Activated effector memory CD4-positive, alpha-beta T cell treated with anti-CD3 and anti-CD28 coated beads, Interleukin-2, amount 50 U/mL, for 16 hours (primary cell): ENCODE measurements at places on chromosomes 7 and 10.

DNA sequence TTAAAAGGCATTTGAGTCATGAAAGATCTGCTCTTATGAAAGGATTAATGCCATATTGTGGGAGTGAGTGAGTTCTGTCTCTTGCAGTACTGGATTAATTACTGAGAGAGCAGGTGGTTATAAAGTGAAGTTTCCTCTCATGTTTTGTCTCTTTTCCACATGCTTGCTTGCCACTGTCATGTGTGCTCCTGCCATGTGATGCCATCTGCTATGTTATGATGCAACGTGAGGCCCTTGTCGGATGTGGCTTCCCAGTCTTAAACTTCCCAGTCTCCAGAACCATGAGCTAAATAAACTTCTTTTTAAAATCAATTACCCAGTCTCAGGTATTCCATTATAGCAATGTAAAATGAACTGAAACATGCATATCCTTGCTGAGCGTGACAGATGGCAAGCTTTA is 22.7 kb upstream of the TCTN3 start:
- DNase-seq, result no peak

GRCh38 chr10:112184052-112184371 is 447 bp upstream of the GPAM start:
- DNase-seq, result no peak

- no peak for DNase-seq
Measured at GRCh38 chr7:151120896-151121295, 34.6 kb downstream of the AGAP3 start.

DNA sequence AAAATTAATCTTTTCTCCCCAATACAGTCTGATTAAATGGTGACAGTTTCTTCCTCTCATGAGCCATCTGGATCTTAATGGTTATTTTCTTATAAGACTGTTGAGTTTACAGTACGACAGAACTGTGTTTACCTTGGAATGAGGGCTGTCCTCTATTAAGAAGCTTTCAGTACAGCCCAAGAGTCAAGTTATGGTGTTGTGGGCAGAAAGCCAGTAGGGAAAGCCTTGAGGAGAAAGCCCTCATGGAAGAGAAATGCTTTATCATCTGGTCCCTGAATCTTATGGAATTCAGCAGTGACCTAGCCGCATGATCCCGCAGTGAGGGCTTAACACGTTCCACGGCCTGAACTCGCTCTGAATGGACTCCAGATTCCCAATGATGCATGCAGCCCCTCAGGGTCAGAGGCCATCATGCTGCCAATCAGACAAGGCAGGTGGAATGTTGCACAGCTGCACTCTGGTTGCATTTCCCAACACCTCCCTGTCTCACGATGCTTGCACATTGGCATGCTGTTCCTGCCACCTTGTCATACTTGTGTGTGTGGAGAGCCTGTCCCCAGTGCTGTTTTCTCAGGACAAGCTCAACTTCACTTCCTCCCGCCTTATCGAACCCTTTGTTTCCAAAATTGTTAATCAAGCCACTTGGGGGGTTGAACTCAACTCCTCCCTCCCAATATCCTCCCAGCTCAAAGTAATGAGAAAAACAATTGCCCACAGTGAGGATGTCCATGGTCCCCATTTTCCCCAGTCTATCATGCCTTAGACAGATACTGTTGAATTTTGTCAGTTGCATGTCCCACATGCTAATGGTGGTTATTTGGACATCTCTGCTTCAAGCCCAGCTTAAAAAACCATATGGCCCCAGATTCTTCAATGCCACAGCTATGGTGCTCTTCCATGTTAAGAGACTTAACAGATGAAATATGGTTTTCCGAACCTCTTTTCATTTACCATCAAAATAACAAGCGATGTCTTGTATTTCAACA is 211.1 kb upstream of the TCF7L2 start:
- no peak for DNase-seq

GRCh38 chr10:104333728-104334373 is 4.4 kb downstream of the ITPRIP start:
- DNase-seq, result peak; percentile 60

GRCh38 chr10:5640501-5640900 is 25.9 kb downstream of the ASB13 start:
- no peak for DNase-seq

- no peak for DNase-seq
Measured at GRCh38 chr10:43040482-43041256, 36.2 kb upstream of the RET start.

GRCh38 chr10:126902157-126902556 is 3.1 kb upstream of the DOCK1 start:
- no peak for DNase-seq

DNA sequence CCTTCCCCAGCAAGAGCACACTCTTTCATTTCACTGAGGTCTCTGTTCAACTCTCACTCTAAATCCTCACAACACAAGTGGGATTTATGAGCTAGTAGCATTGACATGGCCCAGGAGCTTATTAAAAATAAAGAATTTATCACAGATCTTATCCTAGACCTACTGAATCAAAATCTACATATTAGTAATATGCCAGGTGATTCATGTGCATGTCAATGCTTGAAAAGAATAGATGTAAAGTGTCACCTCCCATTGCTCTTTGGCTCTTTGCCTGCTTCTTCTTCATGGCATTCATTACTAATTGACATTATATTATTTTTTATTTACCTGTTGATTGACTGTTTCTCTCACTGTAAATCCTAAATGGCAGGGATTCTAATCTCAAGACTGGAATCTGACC is 459.2 kb upstream of the LRRTM3 start:
- DNase-seq, result no peak

DNA sequence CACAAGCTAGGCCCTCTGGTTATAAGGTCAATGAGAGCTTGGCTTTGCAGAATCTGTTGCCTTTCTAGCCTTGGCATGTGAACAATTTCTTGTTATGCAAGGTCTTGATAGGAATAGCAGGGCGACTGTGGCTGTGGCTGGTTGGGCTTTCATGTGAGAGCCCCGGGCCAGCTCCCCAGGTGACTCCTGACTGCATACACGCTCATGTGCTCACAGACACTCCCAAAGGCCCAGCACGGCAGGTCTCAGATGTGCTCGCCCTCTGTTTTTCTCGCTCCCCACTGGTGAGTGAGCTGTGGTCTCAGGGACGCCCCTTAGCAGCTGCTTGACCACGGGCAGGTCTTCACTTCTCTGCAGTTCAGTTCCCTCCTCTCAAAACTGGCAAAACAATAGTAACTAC is 37.1 kb upstream of the ZNF32 start:
- DNase-seq, result no peak

DNA sequence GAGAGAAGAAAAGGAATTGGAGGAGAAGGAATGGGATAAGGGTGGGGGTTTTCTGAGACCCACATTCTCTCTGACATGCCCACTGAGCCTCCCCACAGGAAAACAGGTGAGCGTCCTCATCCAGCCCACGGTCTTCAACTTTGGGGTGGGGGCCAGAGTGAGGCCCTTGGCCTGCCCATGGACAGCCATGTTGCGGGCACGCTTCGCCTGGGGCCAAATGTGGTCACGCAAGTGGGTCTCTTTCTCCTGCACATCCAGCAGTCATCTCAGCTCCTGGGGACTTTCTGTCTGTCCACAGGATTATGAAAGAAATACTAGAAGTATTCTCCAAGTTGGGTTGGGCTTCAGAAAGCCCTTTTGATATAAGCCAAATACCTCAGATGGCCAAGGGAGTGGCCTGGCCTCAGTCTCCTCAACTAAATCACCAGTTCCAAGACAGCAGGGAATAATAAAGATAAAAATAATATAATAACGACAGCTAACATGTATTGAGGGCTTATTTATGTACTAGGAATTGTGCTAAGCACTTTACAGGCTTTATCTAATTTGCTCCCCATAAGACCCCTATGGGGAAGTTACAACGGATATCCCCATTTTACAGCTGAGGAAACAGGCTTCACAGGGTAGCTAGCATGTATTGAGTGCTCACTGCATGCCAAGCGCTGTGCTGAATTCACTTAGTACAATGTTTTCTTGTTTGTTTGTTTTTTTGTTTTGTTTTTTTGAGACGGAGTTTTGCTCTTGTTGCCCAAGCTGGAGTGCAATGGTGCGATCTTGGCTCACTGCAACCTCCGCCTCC is 57.2 kb upstream of the LBX1 start:
- no peak for DNase-seq

- no peak for DNase-seq
Measured at GRCh38 chr7:130831817-130832481, 97.9 kb upstream of the KLF14 start.

GRCh38 chr10:89001729-89002072 is 11.1 kb downstream of the FAS start:
- no peak for DNase-seq

DNA sequence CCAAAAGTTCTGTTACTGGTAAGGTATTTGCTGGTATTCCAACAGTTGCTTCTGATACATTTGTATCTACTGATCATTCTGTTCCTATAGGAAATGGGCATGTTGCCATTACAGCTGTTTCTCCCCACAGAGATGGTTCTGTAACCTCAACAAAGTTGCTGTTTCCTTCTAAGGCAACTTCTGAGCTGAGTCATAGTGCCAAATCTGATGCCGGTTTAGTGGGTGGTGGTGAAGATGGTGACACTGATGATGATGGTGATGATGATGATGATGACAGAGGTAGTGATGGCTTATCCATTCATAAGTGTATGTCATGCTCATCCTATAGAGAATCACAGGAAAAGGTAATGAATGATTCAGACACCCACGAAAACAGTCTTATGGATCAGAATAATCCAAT is 131.0 kb downstream of the AASS start:
- no peak for DNase-seq
